ENCODE measurements at places on chromosomes 3 and 15. TPM values are rescaled to one million over a fixed set of nuclear protein-coding genes. Genes with fewer than 3 reads are reported as not detected.

Gene SLC22A13
- 0.30 TPM for total RNA-seq

Gene ZNF148
- 25.9 TPM for total RNA-seq

Gene EPHA3
- 11.0 TPM for total RNA-seq

Gene DUOXA1
- 14.4 TPM for total RNA-seq

Gene ALPK3
- total RNA-seq: 7.5 TPM

Gene GOLGA6B
- total RNA-seq: 0.10 TPM

Gene SLITRK3
- total RNA-seq: 0.10 TPM

Gene ATG3
- 44.0 TPM for total RNA-seq

Gene IL5RA
- total RNA-seq: 0.79 TPM

Gene LRRK1
- 10.8 TPM for total RNA-seq

Gene ZMYND10
- 0.89 TPM for total RNA-seq

Gene TSPAN3
- 123 TPM for total RNA-seq

Gene B3GNT5
- total RNA-seq: 23.4 TPM

Gene ZNF502
- 6.8 TPM for total RNA-seq

Gene TMEM43
- 71.4 TPM for total RNA-seq

Gene SLC28A1
- total RNA-seq: not detected

Gene KIF7
- 7.0 TPM for total RNA-seq

Gene EEFSEC
- 5.7 TPM for total RNA-seq
